ENCODE measurements at places on chromosomes 6 and 20. TPM values are rescaled to one million over a fixed set of nuclear protein-coding genes. Genes with fewer than 3 reads are reported as not detected.

GRCh38 chr6:142195862-142196541 lies 48.9 kb downstream of the VTA1 start:
- DNase-seq = peak; percentile 4

- no peak for DNase-seq
These were observed 12.2 kb upstream of the ARMC2 start for GRCh38 chr6:108836061-108836460.

DNA sequence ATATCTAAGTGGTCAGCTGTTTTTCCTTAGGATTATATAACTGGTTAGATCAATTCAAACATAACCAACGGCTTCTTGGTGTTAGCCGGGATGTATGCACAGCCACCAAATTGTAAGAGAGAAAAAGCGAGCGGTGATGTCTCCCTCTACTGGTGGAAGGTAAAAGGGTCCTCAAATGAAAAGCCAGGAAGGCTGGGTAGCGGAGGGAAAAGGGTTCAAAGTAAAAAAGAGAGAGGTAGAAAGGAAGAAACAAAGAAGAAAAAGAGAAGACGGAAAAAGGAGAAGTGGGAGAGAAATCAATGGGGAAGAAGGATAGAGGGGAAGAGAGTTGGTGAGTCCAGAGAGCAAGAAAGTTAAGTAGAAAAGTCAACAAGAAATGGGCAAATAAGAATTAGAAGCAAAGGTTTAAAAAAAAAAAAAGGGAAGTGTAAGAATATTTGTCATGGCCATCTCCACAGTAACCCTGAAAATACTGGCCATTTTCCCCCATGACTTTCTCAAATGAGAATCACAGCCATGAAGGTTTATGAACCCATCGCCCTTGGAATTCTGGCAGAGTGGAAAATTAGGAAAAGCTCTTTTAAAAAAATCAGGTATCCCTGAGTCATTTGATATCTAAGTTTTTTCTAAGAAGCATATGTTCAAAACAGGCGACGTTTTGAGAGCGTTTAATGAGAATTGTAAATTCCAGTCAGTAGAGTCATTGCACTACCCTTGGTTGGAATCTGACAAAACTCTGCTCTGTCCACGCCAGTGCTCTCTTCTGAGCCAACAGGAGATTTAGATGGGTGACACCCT lies 155.6 kb upstream of the SNX9 start:
- peak; percentile 81 for DNase-seq

DNA sequence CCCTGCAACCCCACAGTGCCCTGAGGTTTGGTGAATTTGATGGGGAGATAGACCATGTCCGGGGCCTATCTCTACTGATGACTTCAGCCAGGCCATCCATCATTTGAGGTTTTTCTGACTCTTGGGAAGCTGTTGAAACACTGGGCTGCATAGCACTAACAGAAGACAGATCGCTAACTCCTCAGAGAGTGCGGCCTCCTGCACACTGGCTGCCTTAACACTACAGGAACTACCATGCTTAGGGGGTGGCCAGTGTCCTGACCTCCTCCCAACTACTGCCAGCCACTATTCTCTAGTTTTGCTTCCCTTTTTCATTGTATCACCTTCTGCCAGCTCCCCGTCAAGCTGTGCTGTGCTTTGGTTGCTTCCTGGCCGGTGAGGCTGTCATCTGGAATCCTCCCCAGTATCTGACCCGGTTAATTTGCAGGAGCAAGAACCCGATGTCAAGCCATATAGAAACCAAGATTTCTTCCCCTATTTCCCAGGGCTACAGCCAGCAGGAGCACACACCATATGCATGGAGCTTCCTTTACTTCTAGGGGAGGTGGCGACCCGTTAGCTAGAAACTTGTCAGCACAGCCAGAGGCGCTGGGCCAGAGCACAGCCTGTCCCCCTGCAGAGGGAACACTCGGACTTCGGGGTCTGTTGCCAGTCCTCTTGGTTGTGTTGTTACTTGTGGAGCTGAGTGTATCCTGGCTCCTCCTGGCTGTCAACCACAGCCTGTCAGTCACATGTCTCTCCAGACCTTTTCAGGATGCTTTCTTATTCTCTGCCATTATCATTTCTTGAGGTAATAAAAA lies 57.3 kb upstream of the TRAF3IP2 start:
- no peak for DNase-seq

DNA sequence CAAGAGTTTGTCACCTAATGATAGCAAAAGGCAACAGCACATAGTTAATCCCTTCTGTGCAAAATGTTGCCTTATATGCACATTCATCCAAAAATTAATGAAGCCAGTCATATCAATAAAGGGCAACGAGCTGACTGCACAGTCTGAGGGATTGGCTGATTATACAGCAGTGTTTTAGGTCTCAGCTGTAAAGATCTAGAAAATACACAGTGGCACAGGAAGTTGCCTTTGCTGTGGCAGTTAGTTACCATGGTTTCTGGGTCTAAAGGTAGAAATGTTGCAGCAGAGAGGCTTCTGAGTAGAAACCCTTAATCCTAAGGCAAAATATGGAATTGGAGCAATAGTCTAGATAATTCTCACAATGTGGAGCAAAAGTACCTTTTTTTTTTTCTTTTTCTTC lies 89.7 kb downstream of the SMPDL3A start:
- DNase-seq = no peak

Gene SSTR4
- not detected for total RNA-seq

Gene VSTM2L
- total RNA-seq = 1.4 TPM

Gene TSBP1
- total RNA-seq = not detected

Gene ATP6V1G2
- total RNA-seq = 3.8 TPM

DNA sequence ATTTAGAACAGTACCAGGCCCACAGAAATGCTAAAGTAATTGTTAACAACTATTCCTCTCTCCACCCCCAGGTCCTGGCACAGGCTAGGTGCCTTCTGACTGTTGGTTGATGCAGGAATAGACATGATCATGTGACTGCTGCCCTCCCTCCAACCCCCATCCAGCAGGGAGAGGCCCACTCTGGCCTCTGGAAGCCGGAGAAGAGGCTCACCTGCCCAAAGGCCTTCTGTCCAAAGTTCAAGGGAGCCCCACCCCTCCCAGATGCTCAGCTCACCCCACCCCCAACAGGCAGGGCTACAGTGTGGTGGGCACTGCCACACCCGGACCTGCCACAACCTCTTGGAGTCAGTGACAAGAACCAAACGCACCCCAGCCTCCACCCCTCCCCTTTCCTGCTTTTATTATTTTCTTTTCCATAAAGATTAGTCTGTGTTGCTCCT lies 26.9 kb upstream of the FOXP4 start:
- DNase-seq = no peak

GRCh38 chr6:168658059-168658458 lies 217.1 kb downstream of the SMOC2 start:
- DNase-seq = no peak

- DNase-seq = peak; percentile 88
These were observed 118.3 kb downstream of the SLX4IP start for GRCh38 chr20:10553326-10553984.

DNA sequence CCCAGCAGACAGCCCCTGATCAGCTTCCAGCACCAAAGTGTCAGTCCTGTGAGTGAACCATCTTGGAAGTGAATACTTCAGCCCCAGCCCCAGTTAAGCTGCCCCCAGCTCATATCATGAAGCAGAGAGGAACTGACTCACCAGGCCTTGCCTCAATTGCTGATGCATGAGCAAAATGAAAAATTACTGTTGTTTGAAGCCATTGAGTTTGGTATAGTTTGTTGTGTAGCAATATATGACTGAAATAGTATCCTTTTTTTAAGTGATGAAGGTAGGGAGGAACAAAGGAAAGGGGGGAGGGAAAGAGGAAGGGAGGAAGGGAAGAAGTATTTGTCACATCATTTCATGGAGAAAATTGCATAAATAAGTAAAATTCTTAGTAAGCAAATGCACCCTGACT lies 266.4 kb downstream of the MAFB start:
- no peak for DNase-seq

GRCh38 chr20:49400410-49400809 lies 82.1 kb downstream of the KCNB1 start:
- DNase-seq = peak; percentile 55

DNA sequence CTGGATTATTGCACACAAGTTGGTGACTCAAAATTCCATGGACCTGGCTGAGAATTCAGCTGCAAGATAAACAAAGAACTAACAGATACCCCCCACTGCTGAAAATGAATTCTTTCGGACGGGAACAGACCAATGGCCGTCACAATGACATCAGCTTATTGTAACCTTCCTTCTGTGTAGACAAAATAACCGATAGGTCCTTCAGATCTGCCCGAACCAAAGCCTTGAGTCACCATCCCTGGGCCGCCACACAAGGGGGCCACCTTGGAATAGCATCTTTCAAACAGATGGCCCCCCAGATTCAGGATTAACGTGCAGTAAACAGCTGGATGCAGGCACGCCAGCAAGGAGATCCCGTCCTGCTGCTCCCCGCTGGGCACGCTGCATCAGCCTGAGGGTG lies 214.0 kb upstream of the EXOC2 start:
- DNase-seq = peak; percentile 2

DNA sequence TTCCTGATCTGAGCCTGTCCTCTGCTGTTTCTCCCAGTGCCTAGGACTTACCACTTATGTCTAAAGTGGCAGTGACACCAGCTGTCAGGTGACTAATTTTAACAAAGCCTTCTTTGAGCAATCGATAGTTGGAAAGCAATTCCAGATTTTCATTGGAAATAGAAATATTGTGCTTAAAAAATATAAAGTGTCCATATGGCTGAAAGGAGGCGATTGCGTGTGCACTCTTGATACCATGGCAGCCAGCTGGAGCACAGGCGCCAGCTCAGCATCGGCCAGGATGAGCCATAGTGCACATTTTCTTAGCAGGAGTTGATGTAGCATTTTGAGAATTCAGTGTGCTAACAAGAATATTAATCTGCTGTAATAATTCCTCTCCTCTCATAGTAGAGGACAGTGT lies 70.0 kb downstream of the LRRC1 start:
- DNase-seq = no peak

Gene KIF13A
- total RNA-seq = 86.8 TPM

Gene LAMP5
- 0.18 TPM for total RNA-seq
